Posterior vena cava (tissue), 2 donors: ENCODE measurements at places on chromosomes 12 and 14. TPM values are rescaled to one million over a fixed set of nuclear protein-coding genes. Genes with fewer than 3 reads are reported as not detected.

Gene SFSWAP
- 27.3 TPM for total RNA-seq

Gene KRT6C
- total RNA-seq = not detected

- DNase-seq = no peak
These were observed 178.7 kb upstream of the TMTC1 start for GRCh38 chr12:29962276-29963035.

- no peak for DNase-seq
These were observed 18.1 kb upstream of the MED13L start for GRCh38 chr12:116295327-116296263.

- no peak for DNase-seq
These were observed 32.1 kb downstream of the RPH3A start for GRCh38 chr12:112823582-112824149.

GRCh38 chr14:64640839-64641238 lies 63.4 kb upstream of the PLEKHG3 start:
- no peak for DNase-seq

DNA sequence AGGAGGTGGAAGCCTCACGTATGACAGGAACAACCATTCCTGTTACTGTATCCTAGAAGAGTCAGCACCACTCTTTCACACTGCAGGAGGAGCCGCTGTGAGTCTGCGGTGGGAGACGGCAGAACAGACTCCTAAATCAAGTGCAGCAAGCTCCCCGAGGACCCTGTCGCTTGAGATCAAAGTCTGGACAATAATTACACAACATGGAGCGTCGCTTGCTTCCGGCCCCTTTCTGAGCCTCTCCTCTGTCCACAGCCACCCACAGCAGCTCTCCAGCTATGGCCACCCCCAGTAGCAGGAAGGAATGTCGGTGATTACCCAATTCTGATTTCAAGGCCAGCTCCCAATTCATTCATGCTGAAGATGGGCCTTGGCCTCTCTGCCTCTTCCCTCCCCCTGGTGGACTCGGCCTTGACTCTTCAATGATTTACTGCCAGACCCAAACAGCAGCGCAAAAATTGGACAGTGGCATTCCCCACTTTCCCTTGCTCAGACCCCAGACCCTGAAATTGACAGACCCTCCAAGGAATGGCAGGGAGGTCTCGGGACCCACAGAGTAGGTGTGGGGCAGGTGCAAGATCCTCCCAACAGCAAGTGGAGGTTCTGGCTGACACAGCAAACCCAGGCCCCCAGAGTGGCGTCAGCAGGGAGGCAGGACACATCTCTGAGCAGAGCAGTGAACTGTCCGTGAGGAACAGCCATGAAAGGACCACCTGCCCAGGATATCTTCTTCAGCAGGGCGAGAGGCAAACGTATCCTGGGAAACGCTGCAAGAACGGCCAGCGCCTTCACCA lies 272.7 kb upstream of the DIO3 start:
- no peak for DNase-seq
